CD4-positive, alpha-beta memory T cell (primary cell): ENCODE measurements at places on chromosomes 6 and 20. TPM values are rescaled to one million over a fixed set of nuclear protein-coding genes. Genes with fewer than 3 reads are reported as not detected.

DNA sequence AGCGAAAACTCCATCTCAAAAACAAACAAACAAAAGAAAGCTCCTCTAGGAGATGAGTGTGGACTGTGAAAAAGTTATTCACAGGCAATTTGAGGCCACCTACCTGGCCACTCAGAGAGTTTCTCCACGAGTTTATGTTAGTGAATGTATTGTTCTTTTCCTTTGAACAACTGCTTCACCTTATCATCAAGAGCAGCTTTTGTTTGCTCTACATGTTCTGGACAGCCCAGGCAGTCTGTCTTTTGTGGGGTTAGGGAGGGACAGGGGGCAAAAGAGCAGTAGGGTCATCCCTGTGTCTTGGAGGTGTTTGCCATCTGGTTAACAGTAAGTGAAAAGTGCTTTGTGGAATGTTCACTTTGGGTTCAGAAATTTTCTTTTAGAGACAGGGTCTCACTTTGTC is 8.0 kb downstream of the CASS4 start:
- DNase-seq, result no peak
- H3K36me3 ChIP-seq, result no peaks in the 10 kb centered on the region
- H3K4me1 ChIP-seq, result peaks cover 85% of the 10 kb centered on the region

DNA sequence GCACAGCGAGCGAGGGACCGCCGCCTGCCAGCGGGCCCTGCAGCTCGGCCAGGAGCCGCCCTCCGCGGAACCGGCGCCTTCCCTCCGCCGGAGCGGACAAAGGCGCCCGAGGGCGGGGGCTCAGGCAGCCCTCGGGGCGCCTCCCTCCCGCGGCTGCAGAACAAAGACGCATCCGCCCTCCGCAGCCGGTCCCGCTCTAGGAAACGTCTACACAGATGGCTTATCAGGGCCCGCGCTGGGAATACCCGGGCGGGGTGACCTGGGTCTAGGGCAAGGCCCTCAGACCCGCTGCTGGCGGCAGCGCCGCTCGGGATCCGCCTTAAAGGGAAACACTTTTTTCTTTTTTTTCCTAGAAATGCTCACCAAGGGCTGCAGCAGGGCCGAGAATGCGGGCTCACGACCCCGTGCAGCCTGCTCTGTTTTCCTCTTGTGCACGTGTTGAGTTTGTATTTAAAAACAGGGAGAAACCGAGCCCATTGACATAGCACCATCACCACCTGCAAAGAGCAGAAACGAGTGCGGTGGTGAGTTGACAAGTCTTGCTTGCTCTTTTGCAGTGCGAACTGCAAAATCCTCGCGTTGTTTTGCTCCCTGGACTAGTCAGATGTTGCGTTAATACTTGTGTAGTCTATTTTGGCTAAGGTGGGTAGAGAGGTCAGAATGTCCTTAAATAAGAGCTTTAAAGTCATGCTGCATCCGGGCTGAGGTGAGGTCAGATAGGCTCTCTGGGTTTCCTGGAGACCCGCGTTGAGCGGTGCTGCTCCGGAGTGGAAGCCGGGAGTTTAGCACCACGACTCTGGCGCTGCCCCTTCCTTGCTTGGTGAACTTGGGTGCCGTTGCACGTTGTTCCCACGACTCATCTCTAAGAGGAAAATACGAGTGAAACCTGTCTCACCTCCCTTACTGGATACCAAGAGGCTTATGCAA is 1.1 kb upstream of the RPS6KA2 start:
- peak overlapping the region; percentile 62 for H3K4me3 ChIP-seq
- no peaks in the 10 kb centered on the region for H3K36me3 ChIP-seq
- H3K27ac ChIP-seq, result peak overlapping the region; percentile 25
- peaks cover 20% of the 10 kb centered on the region for H3K4me1 ChIP-seq

DNA sequence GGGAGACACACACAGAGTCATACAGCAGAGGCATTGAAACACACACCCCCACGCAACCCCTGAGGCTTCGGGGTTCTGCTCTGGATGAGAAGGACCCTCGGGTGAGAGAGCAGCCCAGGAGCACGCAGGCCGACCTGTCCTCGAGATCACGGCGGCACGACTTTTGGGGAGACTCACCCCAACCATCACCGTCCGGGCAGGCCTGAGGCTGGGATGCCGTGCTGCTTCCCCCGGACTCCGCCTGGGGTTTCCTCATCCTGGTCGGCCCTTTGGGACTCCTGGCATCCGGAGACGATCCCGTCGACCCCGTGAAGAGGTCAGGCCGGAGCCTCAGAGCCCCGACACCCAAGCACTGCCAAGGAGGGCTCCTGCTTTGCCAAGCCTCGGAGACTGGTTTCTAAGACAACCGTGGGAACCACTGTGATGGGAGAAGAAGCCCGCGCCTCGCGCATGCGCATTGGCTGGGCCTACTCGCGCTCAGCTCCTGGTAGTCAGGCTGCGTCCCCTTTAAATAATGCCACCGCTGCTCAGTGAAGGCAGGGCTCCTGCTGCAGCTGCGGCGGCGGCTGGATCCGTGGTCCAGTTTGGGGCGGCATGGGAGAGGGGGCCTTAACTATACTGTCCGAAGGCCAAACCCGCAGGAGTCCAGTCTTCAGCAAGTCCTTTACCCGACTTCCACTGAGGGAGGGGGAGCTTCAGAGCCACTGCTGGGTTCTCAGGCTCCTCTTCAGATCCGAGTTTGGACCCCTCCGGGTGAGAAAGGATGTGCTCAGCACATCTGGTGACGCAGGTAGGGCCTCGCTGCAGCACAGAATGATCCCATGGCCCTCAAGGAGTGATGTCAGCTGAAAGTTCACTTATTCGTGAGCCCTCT is 171.4 kb upstream of the ZNF337 start:
- no peaks in the 10 kb centered on the region for H3K27me3 ChIP-seq
- peak; percentile 72 for DNase-seq
- H3K4me3 ChIP-seq, result peak overlapping the region; percentile 14
- peaks cover 15% of the 10 kb centered on the region for H3K4me1 ChIP-seq
- no peaks in the 10 kb centered on the region for H3K36me3 ChIP-seq

- H3K4me1 ChIP-seq, result no peaks in the 10 kb centered on the region
- DNase-seq, result no peak
- H3K4me3 ChIP-seq, result no peak overlapping the region
- no peak overlapping the region for H3K27ac ChIP-seq
Measured at GRCh38 chr6:166499350-166500163, 86.9 kb downstream of the RAMACL start.

DNA sequence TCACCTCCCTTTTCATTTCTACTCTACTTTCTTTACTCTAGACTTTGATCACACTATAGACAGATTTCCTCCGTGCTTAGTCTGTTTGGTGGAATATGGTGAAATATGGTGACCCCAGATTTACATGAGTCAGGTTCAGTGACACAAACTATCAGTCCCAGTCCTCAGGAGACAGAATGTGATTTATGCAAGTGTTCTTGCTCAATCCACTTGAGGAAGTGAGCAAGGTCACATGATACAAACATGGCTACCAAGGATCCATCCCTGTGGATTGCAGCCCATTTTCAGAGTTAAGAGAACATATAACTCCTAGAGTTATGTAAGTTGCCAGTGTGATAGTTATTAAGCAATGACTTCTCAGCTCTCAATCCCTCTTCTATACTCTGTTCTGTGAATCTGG is 23.7 kb upstream of the TSHZ2 start:
- H3K36me3 ChIP-seq, result no peaks in the 10 kb centered on the region
- H3K27ac ChIP-seq, result no peak overlapping the region
- no peaks in the 10 kb centered on the region for H3K27me3 ChIP-seq
- DNase-seq, result no peak
- H3K4me3 ChIP-seq, result no peak overlapping the region
- H3K4me1 ChIP-seq, result no peaks in the 10 kb centered on the region

GRCh38 chr6:153437193-153437592 is 306.1 kb upstream of the RGS17 start:
- H3K4me1 ChIP-seq, result no peaks in the 10 kb centered on the region
- H3K27me3 ChIP-seq, result no peaks in the 10 kb centered on the region
- H3K36me3 ChIP-seq, result no peaks in the 10 kb centered on the region
- no peak overlapping the region for H3K27ac ChIP-seq
- no peak for DNase-seq

GRCh38 chr20:16390991-16391390 is 182.3 kb downstream of the KIF16B start:
- DNase-seq, result no peak
- no peaks in the 10 kb centered on the region for H3K27me3 ChIP-seq
- H3K27ac ChIP-seq, result no peak overlapping the region
- no peaks in the 10 kb centered on the region for H3K36me3 ChIP-seq
- H3K4me1 ChIP-seq, result no peaks in the 10 kb centered on the region

GRCh38 chr6:161195386-161195785 is 78.5 kb downstream of the AGPAT4 start:
- no peak overlapping the region for H3K4me3 ChIP-seq
- no peaks in the 10 kb centered on the region for H3K27me3 ChIP-seq
- H3K4me1 ChIP-seq, result no peaks in the 10 kb centered on the region
- no peak overlapping the region for H3K27ac ChIP-seq
- H3K36me3 ChIP-seq, result no peaks in the 10 kb centered on the region

- H3K27ac ChIP-seq, result no peak overlapping the region
- H3K36me3 ChIP-seq, result no peaks in the 10 kb centered on the region
- H3K4me1 ChIP-seq, result no peaks in the 10 kb centered on the region
- no peaks in the 10 kb centered on the region for H3K27me3 ChIP-seq
- no peak for DNase-seq
Measured at GRCh38 chr6:168041928-168042327, 37.1 kb downstream of the FRMD1 start.

DNA sequence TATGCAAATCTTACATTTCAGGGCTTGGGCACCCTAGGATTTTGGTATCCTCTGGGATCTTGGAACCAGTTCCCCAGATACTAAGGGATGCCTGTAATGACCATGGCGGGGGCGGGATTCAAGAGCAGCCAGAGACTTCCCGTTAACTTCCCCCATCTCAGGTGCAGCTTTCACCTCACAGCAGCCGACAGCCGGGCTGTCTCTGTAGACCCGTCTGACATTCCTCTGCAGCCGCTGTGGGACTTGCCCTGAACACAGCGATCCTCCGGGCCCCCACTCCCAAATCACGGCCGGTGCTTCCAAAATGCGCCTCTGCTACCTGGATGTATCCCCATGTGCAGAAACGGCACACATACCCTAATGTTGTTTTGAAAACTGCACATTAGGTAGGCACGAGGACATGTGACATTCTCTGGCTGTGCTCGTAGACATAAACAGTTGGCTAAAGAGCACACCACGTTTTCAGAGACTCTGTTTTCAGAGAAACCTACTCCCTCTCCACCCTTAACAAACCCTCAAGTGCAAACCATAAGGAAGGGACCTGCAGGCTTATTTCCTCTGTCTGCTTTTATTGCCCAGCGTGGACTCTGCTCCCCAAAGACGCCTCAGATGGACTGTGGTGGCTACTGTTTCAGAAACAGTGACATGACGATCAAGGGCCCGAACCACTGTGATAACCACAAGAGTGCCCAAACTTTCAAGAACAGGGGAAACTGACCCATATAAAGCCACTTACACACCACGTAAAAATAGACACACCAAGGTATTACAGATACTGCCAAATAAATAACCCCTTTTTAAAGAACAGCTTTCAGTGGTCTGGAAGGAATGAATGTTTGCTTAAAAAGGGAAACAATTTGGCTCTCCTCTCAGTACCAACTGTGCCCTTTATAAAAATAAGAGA is 72.9 kb upstream of the FOXC1 start:
- no peak overlapping the region for H3K4me3 ChIP-seq
- no peak for DNase-seq
- H3K27ac ChIP-seq, result peak overlapping the region; percentile 30
- no peaks in the 10 kb centered on the region for H3K27me3 ChIP-seq
- H3K36me3 ChIP-seq, result no peaks in the 10 kb centered on the region
- H3K4me1 ChIP-seq, result peaks cover 35% of the 10 kb centered on the region

GRCh38 chr20:36549942-36550789 is 8.8 kb downstream of the MYL9 start:
- no peaks in the 10 kb centered on the region for H3K27me3 ChIP-seq
- DNase-seq, result no peak
- H3K4me3 ChIP-seq, result no peak overlapping the region
- no peak overlapping the region for H3K27ac ChIP-seq

DNA sequence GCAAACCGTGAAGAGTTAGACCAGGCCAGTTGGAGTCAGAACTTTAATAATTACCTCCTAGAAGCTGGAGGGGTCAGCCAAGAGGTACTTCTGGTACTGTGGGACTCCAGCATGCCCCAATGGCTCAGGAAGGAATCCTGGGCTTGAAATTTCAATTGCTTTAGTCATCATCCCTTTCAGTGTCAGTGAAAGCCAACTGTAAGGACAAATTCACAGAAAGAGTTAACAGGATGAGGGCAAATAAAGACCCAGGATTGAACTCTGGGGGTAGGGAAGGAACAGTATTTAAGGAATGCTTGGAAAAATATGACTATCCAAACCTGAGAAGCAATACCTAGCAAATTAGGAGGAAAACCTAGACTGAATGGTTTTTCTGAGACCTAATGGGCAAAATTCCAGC is 735.1 kb upstream of the MARCKS start:
- H3K4me3 ChIP-seq, result no peak overlapping the region
- no peak overlapping the region for H3K27ac ChIP-seq
- H3K36me3 ChIP-seq, result no peaks in the 10 kb centered on the region
- no peak for DNase-seq

DNA sequence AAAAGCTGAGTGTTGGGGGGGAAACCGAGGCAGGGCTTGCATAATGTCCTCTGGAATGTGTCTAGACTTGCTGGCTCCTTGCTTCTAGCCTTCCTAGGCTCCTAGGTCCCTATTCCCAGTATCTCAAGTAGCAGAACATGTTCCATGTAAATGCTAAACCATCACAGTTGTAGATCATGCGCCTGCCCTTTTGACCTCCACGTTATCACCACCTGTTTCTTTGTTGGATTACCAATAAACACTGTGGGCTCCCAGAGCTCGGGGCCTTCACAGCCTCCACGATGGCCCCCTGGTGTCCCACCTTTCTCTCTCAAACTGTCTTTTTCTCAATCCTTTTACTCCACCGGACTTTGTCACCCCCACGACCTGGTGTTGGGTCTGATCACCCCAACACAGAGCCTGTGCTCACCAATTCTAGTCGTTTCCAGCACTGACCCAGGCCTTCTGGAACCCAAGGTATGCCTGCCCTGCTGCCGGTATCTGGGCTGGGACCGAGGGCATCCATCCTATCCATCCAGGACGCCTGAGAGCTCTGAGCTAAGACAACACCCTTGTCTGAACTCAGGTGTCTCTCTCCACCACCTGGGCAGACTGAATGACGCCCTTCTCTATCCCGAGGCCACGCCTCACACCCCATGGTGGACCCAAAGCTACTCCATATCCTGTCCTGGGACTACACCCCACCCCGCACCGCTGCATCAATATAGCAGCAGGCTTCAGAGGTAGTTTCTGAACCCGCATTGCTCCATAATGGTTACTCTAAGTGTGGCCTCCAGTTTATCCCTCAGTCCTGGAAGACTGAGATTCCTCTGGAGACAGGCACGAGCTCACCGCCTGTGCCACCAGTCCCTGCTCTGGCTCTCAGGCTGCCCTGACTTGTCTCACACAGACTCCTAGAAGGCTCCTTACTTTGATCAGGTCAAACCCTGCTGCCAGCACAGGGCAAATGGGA is 9.3 kb upstream of the PRR18 start:
- H3K27ac ChIP-seq, result no peak overlapping the region
- H3K4me3 ChIP-seq, result no peak overlapping the region
- DNase-seq, result no peak
- no peaks in the 10 kb centered on the region for H3K27me3 ChIP-seq
- H3K36me3 ChIP-seq, result no peaks in the 10 kb centered on the region

- no peak overlapping the region for H3K4me3 ChIP-seq
- no peaks in the 10 kb centered on the region for H3K27me3 ChIP-seq
- H3K36me3 ChIP-seq, result no peaks in the 10 kb centered on the region
Measured at GRCh38 chr6:139686308-139686707, 311.9 kb upstream of the CITED2 start.

The POU3F2 gene
- not detected for total RNA-seq

The DEFB132 gene
- not detected for total RNA-seq

The MOG gene
- not detected for total RNA-seq

The LRRC1 gene
- total RNA-seq, result 4.6 TPM

The CYP39A1 gene
- not detected for total RNA-seq

The LAMA4 gene
- not detected for total RNA-seq

The CCN6 gene
- total RNA-seq, result not detected

The C6orf136 gene
- 35.0 TPM for total RNA-seq
